ENCODE measurements at places on chromosomes 12 and 14.
A peak's percentile ranks its signal among the peaks of the same experiment; 100 is the strongest.

DNA sequence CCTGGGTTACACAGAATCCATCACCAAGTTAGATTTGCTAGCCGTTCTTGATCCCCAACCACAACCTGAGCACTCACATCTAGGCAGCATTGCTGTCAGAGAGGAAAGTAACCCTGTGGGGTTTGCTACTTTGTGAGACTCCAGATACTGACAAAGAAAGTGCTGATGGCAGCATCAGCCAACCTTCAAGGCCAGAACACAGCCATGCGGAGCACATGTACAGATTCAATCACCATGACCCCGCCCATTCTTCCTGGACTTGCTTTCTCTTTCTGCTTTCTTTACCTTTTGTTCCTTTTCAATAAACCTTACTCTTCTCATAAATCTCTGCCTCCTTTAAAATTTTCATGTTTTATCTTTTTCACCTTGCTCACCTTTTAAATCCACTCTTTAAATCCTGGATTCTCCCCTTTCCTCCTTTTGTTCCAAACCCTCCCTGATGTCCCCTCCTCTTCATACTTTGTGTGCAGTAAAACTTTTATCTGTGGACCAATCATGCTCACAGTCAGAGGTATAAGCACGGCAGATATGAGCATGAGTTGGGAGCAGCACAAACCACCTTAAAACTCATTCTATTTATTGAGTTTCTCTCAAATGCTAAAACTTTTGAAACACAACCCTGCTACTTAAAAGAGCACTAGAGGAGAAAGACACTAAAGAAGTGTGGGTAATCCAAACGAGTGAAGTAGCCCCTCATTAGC lies 21.9 kb upstream of the CERS5 start:
- DNase-seq: no peak

- no peak for DNase-seq
Observed at GRCh38 chr14:61602003-61602732, 93.1 kb upstream of the HIF1A start.

DNA sequence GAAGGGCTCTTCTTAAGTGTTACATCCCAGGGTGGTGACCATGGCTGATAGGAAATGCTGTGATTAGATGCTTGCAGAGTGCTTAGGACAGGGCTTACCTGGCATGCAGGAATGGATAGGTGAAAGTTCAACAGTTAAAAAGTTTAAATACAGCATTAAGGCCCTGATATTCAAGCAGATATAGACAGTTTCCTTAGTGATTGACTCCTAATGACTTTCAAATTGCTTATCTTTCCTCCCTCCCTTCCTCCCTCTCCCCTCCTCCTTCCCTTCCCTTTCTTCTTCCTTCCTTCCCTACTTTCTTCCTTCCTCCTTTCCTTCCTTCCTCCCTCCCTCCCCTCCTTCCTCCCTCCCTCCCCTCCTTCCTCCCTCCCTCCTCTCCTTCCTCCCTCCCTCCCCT lies 244.6 kb upstream of the NOS1 start:
- no peak for DNase-seq

DNA sequence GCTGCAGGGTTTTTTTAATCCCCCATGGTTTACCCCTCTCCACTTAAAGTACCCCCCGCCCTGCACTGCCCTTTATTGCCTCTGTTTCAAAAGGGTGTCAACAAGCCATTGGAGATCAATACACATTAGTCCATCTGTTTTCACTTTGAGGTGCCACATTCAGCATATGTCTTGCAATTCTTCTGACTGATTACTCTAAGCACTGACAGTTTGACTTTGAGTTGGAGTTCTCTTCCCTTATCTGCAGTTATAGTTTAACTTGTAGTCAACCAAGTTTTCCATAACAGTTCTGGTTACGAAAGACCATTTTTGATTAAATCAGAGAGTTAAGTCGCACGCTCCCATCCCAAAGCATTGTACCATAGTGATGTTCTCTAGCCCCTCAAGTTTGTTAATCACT lies 260.8 kb upstream of the TBX3 start:
- DNase-seq: no peak

GRCh38 chr14:102316743-102317563 lies 2.6 kb upstream of the ZNF839 start:
- DNase-seq: peak; percentile 87

DNA sequence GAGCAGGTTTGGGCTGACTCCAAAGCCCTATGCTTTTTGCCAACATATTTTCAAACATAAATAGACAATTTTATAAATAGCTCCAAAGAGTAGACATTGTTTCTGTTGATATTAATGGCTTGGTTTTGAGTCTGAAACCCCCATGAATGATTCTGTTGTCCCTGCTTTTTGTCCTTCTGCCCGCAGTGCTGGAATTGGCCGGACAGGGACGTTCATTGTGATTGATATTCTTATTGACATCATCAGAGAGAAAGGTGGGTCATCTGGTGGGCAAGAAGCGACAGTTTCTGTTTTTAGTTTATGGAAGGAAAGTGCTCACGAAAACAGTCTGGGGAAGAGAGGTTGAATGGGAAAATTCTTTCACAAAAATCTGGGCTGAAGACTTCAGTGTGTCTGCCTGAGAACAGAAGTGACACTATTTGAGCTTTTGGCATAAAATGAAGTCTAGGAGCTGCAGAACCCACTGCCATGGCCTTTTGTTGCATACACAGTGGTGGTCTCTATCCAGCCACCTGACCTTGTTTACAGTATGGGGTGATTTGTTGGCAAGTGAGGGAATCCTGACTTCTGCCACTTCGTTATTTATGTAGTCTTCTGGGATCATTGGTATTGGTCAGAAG lies 69.6 kb downstream of the PTPN11 start:
- DNase-seq: no peak

- DNase-seq: no peak
Observed at GRCh38 chr14:47427629-47428028, 247.8 kb downstream of the MDGA2 start.

DNA sequence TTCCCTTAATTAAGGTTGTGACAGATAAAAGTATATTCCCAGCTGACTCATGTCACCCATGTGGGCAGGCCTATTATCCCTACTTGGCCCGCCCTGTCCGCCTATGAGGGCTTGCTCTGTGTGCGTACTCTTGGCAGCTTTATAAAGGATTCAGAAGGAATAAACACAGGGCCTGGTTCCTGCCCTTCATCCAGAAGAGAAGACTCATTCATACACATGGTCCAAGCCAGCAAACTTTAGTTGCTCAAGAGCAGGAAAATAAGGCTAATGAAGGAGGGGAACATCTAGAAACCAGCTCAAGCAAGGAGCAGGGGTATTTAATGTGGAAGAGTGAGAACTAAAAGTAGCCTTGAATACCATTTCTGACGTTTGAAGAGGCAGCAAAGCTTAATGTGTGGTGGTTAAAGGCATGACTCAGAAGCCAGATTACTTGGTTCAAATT lies 141.9 kb downstream of the CRADD start:
- DNase-seq: no peak

DNA sequence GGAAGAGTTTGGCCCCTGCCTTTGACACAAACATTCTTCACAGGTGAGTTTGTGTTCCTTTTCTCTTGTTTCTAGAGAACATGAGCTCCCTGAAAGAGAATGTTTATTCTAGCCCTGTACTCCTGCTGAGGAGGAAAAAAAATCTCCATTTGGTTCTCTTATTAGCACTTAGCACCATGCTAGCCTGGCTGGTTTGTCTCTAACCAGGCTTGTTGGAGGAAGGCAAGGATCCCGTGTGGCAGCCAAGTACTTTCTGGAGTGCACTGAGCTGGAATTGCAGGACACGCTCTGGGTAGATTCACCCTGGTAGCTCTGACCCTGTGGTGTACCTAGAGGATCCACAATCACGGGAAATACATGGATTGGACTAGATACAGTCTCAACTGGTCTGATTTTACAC lies 41.9 kb downstream of the KCNA1 start:
- no peak for DNase-seq

DNA sequence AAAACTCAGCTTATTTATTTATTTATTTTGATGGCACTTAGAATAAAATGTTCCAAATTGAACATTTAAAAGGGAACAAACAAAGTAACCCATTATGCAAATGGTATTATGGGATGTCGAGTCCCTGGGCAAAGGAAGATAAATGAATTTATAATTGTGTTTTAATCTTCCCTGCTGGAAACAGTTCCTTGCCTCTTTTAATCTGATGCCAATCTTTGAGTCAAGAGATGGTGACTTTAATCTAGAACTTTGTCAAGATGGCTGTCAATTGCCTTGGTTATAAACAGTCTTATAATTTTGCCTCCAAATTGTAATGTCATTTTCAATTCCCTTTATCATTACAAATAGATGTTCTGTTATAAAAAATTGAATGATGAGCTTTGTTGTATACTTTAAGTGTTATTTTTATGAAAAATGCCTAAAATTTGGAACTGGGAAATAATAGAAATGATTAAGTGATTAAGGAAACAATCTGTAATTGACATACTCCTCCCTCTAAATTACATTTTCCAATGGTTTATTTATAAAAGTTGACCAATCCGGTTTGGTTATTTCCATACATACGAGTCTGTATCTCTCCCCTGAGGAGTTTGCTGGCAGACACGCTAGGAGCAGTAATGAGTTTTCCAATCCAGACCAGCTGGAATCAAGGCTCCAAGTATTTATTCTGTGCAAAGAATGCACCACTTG lies 134.9 kb upstream of the FRMD6 start:
- DNase-seq: no peak

DNA sequence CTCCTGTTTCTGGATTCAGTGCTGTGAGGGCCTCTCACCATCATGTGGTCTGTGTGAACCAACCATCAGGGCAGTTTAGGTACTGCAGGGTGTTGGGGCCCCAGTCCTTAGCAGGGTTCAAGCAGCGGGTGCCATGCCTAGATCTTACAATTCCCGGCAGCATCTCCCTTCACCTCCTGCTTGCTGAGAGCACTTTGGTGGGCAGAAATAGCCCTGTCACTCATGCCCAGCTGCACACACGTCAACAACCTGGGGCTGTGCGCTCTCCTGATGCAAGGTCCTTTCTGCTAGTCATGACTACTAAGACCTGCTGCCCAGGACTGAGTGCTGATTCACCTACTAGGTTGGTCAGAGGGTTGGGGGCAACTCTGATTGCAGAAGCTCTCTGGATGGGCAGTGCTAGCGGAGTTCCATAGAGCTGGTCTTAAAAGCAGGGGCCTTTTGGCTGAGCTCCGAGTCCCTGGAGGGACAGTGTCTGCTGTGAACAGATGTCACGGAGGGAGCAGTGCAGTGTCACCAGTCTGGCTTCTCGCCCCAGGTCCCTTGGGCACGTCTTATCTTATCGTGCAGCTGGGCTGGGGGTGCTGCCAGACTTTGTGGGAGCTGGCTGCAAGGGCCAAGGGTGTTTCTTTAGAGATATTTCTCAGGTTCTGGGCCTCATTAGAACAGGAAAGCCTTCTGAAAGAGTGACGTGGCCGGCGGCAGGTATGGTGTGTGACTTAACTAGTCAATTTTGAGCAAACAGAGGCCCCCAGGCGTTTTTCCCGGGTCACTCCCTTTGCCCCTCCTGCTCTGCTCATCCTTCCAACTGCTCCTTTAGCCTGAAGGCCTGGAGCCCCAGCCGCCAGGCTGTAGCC lies 71.8 kb downstream of the NINJ2 start:
- no peak for DNase-seq

DNA sequence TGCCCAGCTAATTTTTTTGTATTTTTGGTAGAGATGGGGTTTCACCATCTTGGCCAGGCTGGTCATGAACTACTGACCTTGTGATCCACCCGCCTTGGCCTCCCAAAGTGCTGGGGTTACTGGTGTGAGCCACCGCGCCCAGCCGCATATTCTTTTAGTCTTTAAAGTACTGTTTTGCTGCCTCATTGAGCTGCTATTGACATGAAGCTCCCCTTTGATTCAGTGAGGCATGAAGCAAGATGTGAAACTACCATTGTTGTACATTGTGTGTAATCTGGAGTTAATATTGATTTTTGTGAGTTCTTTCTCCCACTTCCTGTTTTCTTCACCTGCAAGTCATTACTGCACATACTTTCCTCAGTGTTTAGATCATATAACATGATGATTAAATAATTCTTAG lies 80.8 kb downstream of the MNAT1 start:
- DNase-seq: peak; percentile 64

GRCh38 chr12:20474443-20474842 lies 106.1 kb downstream of the PDE3A start:
- DNase-seq: no peak

Data from NCI-H2107 (cell line).